Stimulated activated CD8-positive, alpha-beta memory T cell treated with anti-CD3 and anti-CD28 coated beads, Interleukin-15, amount 100 ng/mL, for 4 hours (primary cell): ENCODE measurements at places on chromosomes 12 and 14.

- DNase-seq: no peak
Observed at GRCh38 chr12:27296674-27297073, 36.0 kb upstream of the BMAL2 start.

- DNase-seq: no peak
Observed at GRCh38 chr14:37436519-37436918, 158.5 kb downstream of the FOXA1 start.

DNA sequence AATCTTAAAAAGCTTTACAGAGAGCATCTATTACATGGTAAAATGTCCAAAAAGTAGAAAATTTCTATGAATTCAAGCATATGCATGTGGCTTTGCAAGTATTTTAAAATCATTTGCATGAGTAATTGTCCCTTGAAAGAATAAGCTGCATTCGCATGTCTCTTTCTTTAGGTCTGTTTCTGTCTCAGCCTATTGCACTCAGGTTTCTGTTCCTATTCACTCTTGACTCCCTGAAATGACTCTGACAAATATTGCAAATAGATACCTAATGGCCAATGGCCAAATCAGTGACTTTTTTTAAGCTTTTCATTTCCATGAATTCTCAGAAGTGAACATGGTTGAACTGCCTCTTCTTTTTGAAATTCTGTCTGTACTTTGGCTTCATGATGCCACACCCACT is 6.4 kb upstream of the TTC8 start:
- DNase-seq: no peak

DNA sequence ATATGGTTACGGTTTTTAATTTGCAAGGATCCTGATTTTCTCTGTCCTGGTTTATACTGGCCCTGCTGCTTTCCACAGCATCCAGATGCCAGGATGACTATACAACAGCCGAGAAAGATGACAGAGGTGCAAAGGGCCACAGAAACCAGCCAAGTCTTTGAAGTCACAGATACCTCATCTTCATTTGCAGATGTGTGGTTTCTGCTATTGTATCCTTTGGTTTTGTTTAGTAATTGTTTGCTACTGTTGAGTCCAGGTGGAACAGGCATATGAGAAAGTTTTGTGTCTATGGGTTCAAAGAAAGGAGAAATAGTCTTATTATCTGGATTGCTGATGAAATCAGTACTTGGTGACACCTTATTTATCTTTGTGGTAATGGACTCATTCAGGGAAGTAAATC is 17.3 kb upstream of the KLHL42 start:
- no peak for DNase-seq

GRCh38 chr12:14970473-14970872 is 2.4 kb upstream of the PDE6H start:
- DNase-seq: no peak

GRCh38 chr14:63710497-63710896 is 17.4 kb downstream of the SGPP1 start:
- DNase-seq: no peak

- DNase-seq: no peak
Observed at GRCh38 chr12:31406345-31406744, 80.4 kb upstream of the SINHCAF start.

GRCh38 chr12:93921521-93921920 is 226.9 kb upstream of the PLXNC1 start:
- DNase-seq: no peak

GRCh38 chr12:105907982-105908381 is 230.8 kb downstream of the NUAK1 start:
- DNase-seq: no peak
